Spinal cord (tissue), 10 donors: ENCODE measurements at places on chromosomes 5 and 9. TPM values are rescaled to one million over a fixed set of nuclear protein-coding genes. Genes with fewer than 3 reads are reported as not detected.

The ACER2 gene
- total RNA-seq: 3.3 TPM

DNA sequence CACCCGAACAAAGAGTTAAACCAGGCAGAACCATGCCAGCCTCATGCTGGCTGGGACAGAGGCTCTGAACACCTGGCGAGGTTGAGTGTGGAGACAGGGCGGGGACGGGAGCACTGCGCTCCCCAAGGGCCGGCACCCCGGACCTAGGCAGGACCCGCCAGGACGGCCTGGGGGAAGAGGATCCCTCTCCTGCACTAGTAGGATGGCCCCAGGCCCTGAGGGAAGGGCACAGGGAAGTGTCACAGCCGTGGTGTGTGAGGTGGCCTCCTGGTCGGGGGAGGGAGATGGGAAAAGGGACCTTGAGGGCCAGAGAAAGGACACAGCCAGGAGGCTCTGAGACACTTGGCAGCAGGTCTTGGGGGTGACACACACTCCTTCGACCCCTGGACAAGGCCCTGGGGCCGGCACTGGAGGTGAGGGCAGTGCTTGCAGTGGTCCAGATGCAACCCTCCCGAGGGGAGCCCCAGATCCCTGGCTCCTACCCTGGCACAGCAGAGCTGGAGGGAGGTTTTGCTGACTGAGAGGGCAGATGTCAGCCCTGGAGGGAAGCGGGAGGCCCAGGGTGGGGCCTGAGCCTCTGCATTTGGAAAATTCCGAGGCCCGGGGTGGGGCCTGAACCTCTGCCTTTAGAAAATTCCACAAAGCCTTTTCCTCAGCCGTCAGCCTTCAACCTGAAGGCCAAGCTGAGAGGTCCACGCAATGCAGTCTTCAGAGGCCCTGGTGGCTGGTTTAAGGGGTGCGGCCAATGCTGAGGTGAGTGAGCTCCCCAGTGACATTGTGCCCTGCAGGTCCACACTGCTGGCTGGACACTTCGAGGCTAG lies 24.8 kb upstream of the TERT start:
- DNase-seq: no peak

The SYK gene
- 10.4 TPM for total RNA-seq

The ITK gene
- 0.50 TPM for total RNA-seq

The MVB12B gene
- total RNA-seq: 33.4 TPM
